Central memory CD8-positive, alpha-beta T cell (primary cell): ENCODE measurements at places on chromosomes 16 and 17.
A peak's percentile ranks its signal among the peaks of the same experiment; 100 is the strongest.

DNA sequence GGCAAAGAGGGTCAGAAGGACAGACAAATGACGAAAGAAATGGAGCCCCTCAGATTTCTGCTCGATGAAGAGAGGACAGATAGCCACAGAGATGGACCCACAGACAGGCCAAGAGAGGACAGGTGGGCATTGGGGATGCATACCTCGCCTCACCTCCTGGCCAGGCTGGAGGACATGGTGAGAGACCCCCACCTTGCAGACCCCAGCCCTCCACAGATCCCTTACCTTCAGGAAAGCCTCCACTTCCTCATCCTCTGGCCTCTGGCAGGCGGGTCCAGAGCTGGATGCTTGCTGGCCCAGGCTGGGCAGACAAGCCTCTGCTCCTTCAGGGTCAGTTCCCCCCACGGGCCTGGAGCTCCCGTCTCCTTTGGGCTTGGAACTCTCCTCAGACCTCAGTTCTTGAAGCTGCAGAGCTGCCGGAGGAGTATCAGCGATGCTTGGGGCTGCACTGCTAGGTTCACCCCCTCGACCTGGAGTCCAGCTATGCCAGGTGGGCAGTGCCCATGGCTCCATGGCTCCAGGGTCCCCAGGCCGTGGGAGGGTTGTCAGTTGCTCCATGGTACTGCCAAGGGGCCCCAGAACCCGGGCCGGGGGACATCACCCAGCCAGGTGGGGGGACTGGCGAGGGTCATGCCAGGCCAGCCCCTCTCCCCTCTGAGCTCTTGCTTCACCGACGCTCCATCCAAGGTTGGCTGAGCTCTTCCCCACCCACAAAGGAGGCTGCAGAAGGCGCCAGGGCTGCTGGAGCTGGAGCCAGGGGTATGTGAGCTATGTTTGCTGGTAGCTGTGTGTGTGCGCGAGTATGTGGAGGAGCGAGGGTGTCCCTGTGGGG, 1.0 kb downstream of the TSPOAP1 start:
- DNase-seq = no peak

DNA sequence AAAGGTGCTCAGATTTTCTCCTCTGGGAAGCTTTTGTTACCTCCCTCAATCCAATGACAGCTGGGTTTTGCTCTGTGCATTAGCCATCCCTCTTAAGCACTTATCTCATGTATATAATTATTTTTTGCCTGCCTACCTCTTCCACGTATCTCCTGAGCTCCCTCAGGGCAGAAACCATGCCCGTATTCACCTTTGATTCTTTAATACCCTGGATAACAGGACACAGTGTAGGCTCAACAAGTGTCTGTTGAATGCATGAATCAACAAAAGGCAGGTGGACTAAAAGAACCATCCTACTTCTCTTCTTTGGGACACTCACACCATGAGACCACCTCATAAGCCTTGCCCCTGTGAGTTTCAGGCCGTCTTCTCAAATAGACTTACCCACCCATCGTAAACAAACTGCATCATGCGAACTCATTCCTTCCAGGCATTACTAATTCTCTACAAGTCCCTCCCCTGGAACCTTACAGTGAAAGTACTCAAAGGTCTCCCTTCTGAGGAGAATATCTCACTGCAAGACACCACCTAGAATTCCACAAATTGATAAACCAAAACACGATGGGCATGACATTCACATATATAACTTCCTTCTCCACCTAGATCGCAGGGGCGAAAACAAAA, 3.2 kb downstream of the ARHGAP17 start:
- DNase-seq = no peak

GRCh38 chr17:49404361-49404760, 10.3 kb downstream of the PHB1 start:
- DNase-seq = no peak

DNA sequence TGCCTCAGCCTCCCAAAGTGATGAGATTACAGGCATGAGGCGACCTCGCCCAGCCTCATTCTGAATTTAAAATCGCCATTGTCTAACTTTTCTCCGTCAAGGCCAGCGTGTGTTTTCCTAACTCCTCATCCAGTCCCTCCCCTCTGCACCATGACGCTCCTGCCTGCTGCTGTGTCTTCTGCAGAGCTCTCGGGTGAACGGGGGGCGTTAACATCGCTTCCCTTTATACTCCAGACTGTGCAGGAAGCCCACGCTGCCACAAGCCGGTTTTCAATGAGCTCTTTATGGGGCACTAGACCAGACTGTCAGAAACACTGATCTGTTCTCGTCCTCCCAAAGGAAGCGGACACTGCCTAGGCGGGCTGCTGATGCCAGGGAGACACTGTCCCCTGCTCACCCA, 13.2 kb downstream of the AANAT start:
- DNase-seq = no peak

DNA sequence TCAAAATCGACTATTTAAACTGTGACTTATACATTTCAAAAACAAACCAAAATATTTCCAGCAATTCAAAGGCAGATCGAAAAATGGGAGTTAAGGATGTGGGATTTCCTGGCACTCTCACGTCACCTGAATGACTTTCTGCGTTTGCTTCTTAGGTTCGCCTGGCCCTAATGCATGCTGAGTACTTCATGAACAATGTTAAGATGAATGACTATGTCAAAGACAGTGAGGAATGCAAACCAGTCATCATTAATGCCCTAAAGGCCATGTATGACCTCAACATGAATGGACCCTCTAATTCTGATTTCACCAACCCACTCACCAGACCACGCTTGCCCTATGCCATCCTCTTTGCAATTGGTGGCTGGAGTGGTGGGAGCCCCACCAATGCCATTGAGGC, 7.3 kb downstream of the KLHL10 start:
- no peak for DNase-seq

- peak; percentile 29 for DNase-seq
Observed at GRCh38 chr17:44556832-44557606, at the start of gene FZD2. Gene FZD2 (plus strand): TSS chr17:44557484. CDS start chr17:44557689, 205 bp downstream.

- DNase-seq = no peak
Observed at GRCh38 chr17:35991075-35991474, 4.5 kb upstream of the CCL14 start.

DNA sequence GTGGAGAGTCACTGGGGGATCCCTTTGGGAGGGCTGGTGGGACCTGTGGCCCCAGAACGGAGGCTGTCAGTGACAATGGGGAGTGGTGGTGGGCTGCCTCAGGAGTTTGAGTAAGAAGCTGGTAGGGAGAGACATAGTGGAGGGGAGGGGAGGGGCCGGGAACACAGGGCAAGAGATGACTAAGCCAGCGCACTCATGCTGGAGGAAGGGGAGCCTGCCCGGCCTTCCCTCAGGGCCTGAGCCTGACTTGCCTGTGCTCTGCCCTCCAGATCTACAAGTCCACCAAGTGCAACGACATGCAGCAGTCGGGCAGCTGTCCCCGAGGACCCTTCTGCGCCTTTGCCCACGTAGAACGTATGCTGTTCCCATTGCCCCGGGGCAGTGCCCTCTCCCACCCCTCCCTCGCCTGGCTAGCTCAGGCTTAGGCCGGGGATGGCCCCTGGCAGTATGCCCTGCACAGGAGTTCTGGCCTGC, 29.3 kb downstream of the UNC13D start:
- DNase-seq = no peak

- DNase-seq = no peak
Observed at GRCh38 chr16:47939680-47940079, 216.1 kb downstream of the ABCC12 start.

DNA sequence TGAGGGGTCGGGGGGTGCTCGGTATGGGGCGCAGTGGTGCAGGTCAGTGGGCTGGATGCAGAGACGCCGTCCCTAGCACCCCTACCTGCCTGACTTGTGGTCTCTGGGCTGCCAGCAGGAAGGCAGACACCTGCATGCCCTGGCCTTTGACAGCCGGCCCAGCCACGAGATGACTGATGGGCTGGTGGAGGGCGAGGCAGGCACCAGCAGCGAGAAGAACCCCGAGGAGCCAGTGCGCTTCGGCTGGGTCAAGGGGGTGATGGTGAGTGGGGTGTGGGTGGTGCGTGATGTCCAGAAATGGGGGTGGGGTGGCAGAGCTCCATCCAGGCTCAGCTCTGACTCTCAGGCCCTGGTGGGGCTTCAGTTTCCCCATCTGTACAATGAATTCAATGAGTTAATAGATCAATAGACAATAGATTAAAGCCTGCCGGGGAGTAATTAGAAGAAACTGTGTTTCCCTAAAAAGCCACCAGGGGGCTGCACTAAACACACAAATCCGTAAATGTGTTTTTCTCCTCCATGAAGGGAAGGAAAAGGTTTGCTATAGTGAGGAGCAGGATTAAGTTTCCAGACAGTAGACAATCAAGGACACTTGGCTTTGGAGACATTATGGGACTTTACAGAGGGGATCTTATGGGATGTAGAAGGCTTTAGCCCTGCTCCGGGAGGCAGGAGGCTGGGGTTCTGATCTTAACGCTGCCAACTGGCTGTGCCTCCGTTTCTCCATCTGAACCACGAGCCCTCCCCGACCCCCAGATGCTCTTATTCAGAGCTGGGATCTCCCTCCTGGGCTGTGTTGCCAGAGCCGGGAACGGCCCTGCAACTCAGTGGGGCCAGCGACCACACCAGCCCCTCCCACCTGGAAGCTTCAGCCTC, 2.2 kb downstream of the SLC12A3 start:
- peak; percentile 24 for DNase-seq

DNA sequence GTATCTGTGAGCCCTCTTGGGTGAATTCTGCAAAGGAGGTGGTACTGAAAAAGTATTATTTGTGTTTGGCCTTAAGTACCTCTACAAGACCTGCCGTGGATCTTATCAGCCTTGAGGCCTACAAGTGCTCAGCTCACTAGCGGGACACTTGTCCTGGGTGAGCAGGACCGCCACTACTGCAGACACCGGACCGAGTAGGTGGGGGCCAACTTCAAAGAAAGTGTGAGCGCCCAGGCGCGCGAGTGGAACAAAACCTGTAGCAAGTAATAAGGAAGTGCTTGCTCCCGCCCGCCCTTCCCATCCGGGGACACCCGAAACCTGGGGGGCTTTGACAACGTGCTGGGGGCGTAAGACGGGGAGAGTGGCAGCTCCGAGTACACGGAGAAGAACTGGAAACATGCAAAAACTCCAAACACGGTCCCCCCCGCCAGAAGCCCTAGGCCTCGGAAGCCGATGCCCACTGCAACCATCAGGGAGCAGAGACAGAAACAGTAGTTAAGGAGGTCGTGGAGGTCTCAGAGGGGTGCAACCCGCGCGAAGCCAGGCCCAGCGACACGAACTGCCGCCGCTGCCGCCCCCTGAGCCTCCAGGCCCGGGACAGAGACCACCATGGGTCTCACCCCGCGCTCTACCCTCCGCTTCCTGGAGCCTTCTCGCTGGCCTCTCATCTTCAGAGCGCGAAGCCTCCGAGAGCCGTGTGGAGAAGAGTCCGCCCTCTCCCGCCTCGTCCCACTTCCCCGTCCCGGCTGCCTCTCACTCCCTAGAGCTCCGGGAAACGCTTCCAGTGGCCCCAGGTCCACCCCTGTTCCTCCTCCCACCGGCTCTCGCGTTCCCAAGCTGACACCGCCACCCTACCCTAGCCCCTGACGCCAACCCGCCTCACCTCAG, 537 bp downstream of the CNOT1 start:
- peak; percentile 11 for DNase-seq

GRCh38 chr16:83942074-83942473, 11.0 kb upstream of the OSGIN1 start:
- no peak for DNase-seq
